ENCODE measurements at places on chromosomes 4 and X.
A peak's percentile ranks its signal among the peaks of the same experiment; 100 is the strongest.

GRCh38 chr4:65508168-65508567, 162.1 kb downstream of the EPHA5 start:
- no peak for DNase-seq

- DNase-seq: no peak
Measured at GRCh38 chr4:24642981-24643547, 58.7 kb upstream of the DHX15 start.

GRCh38 chr4:173857828-173858227, 327.8 kb upstream of the HAND2 start:
- DNase-seq: no peak

- DNase-seq: no peak
Measured at GRCh38 chr4:8506373-8507195, 66.0 kb downstream of the TRMT44 start.

DNA sequence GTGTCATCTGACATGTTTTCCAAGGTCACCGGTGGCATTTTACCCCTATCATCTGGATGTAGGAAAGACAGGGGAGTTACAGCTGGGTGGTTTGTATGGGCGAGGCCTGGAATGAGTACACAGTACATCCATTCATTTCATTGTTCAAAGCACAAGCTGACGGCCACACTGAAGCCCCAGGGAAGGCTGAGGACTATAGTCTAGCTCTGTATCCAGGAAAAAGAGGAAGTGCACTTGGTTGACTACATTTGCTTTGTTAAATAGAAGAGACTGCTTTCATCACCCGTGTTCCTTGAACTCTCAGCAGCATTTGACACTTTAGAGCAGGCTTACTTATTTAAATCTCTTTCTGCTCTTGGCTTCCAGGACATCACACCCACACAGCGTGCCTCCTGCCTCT, 1041.0 kb upstream of the TENM3 start:
- no peak for DNase-seq

- DNase-seq: no peak
Measured at GRCh38 chr4:83339573-83339972, 4.9 kb upstream of the HPSE start.

DNA sequence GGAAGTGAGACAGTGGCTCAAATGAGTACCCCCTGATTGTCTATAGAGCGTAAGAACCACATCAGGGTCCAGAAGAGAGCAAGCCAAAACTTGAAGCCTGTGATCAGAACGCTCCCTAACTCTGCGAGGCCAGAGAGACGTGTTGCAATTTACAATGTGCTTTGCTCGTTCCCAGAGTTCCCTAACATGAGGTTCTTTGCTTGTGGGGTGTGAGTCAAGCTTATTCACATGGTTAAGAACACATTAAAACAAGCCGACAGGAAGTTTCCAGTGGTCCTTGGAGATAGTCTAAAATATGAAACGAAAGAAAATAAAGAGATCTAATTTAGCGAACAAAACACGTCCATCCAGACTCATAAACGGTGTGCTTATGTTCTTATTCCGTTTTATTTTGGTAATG, 702.3 kb downstream of the TRIML1 start:
- no peak for DNase-seq

DNA sequence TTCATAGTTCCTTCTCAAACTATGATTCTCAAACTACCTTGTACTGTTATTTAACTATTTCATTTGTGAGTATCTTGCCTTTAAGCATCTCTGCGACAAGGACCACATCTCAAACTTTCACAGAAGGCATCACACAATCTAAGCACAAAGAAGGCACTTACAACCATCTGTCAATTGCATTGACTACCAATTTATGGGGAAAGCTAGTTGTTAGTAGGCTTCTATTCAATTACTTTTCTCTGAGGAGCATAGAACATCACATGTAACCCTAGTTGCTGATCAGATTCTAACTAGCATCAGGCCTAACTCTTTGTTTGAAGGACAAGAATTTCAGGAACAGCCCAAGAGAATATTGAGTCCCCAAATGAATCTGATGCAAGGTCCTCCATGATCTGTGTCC, 74.9 kb downstream of the GPC3 start:
- DNase-seq: no peak

GRCh38 chr4:94451695-94452475, at the start of gene PDLIM5:
PDLIM5 (plus strand) TSS chr4:94451942; CDS start chr4:94455289, 3,347 bp downstream.
- DNase-seq: peak; percentile 83

- no peak for DNase-seq
Measured at GRCh38 chr4:179738822-179739221, 2296.6 kb upstream of the AGA start.

GRCh38 chrX:132452911-132453550, 35.8 kb downstream of the MBNL3 start:
- DNase-seq: no peak

GRCh38 chr4:128854433-128854832, 44.9 kb downstream of the JADE1 start:
- no peak for DNase-seq

- no peak for DNase-seq
Measured at GRCh38 chr4:336099-336892, 1.3 kb upstream of the ZNF141 start.

DNA sequence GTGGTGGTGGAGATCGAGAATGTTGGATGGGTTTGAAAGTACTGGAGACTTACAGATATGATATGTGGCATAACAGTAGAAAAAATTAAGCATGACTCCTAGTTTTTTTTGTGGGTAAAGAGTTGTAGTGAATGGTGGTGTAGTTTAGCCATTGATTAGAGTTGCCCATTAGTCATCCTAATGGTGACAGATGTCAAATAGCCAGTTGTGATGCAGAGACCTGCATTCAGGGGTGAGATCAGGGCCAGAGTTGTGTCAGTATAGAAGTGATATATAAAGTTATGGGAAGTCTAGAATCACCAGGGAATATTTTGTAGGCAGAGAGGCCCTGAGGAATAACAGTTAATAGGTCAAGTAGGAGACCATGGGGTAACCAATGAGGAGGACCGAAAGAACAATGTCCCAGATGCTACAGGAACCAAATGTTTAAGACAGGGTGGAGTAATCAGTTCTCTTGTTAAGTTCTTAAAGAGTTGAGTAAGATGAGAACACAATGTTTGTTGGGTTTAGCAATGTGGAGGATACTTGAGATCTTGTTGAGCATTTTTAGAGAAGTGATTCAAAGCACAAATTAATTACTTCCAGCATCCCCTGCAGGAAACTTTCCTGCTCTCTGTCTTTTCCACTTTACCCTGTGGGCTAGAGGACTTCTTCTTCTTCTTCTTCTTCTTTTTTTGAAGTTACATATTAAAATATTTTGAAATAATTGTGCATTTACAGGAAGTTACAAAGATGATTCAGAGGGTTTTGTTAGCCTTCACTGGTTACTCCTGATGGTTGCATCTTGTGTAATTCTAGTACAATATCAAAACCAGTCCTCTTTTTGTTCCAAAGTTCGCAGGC, 13.3 kb downstream of the SGMS2 start:
- DNase-seq: no peak

GRCh38 chr4:81555489-81555888, 83.8 kb upstream of the RASGEF1B start:
- DNase-seq: no peak

- DNase-seq: no peak
Measured at GRCh38 chr4:162522724-162523123, 358.9 kb upstream of the FSTL5 start.

DNA sequence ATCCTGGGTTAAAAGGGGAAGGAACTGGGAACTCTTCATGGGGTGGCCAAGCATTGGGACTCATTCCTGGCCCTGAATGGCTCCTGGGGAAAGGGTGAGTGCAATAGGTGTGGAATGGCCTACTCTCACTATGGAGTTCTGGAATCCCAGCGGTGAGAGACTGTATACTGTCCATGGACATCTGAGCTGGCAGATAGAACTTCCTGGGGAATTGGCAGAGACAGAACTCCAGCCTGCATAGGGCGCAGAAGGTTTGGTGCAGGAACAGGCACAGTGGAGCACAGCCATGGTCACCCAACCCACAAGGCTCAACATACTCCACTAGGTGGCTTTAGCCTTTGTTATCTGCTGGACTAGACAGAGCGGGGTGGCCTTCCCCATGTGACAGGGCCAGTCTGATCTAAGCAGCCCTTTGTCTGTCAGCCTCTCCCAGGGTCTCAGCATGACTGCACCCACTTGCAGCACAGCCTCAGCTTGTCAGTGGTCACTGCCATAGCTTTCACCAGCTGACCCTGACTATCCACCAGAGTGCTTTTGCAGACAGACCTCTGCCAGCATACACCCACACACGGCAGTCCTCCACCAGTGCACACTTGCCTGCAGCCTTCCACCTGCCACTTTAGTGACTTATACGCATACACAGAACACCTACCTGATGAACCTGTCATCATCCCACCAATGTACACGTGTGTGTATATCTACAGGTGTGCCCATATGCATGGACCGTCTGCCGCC, 48.4 kb downstream of the TECRL start:
- no peak for DNase-seq

DNA sequence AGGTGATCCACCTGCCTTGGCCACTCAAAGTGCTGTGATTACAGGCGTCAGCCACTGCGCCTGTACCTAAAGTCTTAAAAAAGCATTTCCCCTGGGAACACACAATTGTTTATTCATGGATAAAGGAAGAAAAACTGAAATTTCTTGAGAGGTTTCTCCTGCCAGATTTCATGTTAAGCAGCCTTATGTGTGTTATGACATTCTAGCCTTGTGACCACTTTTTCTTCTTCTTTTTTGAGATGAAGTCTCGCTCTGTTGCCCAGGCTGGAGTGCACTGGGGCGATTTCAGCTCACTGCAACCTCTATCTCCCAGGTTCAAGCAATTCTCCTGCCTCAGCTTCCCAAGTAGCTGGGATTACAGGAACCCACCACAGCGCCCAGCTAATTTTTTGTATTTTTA, 57.8 kb upstream of the PLAC8 start:
- DNase-seq: no peak

DNA sequence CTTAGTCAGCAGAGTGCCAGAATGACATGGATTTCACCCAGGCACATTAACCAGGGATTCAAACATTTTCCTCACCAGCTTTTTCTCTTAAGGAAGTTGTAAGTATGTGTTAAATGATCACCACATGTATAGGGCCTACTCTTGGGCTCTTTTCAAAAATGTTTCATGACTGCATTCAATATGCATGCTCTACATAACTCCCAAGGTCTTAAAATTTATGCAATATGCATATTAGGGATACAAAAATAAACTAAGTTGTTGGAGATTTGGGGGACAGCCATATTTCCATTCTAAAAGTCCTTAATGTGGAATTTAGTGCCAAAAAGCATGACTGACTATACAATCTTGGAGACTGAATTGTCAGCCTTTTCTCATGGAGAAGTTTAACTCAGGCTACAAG, 25.0 kb upstream of the TRPC5OS start:
- no peak for DNase-seq

DNA sequence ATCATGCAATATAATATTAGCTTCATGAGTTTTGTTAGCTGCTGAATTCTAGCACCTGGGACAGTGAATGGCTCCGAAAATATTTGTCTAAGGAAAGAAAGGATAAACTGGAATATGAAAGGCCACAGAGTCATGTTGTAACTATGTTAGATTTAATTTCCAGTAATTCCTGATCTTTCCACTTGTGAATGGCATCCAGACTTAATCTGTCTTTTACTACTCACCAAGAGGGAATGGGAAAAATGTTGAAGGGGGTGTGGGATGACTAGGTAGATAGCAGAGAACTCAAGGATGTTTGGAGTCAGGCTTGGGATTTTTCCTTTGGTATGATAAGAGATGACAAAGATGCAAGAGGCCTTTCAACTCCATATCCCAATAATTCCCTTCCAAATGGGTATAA, 9.4 kb downstream of the ADH6 start:
- no peak for DNase-seq

DNA sequence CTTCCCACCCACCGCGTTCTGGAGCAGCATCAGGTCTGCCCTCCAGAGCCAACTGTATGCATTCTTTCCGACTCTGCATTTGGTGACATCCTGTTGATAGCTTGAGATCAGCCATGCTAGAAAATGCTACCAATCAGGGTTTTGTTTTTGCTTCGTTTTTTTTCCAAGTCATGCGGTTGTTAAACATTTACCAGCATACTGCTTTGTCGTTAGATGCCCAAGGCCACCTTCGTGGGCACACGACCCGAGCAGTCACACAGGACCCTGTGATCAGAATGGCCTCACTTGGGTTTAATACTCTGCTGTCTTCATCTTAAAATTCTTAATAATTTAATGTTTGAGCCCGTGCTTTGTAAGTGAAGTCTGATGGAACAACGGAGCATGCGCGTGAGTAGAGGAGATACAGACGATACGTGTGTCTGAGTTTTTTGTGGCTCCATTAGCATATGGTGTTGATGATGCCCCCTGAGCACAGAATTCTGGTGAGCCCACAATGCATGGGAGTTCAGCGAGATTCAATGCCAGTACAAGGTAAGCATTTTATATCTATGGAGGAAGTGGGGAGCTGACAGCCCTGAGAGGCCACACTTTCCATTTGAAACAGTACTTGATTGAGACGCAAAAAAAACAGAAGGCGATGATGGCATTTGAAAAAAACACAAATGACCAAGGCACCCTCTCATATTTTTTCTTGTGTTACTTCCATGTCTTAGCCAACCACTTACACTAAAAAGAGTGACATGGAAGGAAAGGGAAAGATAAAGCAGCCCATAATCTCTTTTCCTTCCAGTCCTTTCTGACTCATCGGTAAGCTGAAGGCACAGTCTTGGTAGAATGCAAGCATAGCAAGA, 323.6 kb downstream of the BCOR start:
- DNase-seq: no peak

GRCh38 chr4:122921971-122922876, at the start of gene NUDT6:
NUDT6 (minus strand) TSS chr4:122922597; CDS start chr4:122922572, 25 bp downstream.
- DNase-seq: no peak

- DNase-seq: no peak
Measured at GRCh38 chrX:148913971-148914370, 413.6 kb downstream of the AFF2 start.

- no peak for DNase-seq
Measured at GRCh38 chr4:3527101-3527913, 4.9 kb downstream of the LRPAP1 start.

- no peak for DNase-seq
Measured at GRCh38 chr4:128663325-128663724, 146.2 kb upstream of the JADE1 start.

GRCh38 chrX:97529536-97530200, 646.0 kb downstream of the RPA4 start:
- no peak for DNase-seq

DNA sequence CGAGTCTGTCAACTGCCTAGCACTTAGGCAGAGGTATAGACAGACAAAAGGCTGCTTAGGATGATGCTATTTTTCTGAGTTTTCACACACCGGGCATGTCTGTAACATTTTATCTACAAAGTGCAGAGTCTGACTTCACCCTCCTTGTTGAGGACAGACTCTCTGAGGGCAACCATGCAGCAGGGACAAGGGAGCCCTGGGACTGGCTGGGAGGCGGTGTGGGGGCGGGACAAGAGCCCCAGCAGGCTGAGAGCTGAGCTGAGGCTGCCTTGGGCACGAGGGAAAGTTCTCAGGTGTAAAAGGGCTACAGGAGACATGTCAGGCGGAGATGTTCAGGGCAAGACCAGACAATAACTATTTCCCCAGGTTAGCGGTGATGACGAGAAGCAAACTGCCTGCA, 81.6 kb downstream of the GATB start:
- no peak for DNase-seq
